Lung (tissue), 17 donors: ENCODE measurements at places on chromosomes 7 and 10. TPM values are rescaled to one million over a fixed set of nuclear protein-coding genes. Genes with fewer than 3 reads are reported as not detected.

DNA sequence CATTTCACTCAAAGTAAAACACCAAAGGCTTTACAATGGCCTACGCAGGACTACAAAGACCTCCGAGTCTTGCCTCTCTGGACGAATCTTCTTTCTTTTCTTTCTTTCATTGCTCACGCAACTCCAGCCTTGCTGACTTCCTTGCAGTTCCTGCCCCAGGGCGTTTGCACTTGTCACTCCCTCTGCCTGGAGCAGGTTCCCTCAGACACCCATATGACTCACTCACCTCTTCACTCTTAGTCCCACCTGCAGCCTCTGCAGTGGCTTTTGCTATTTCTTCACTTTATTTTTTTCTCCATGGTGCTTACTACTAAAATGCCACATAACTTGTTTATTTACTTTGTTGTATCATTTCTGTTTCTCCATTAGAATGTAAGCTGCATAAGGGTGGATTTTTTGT is 33.1 kb downstream of the GHRHR start:
- DNase-seq: no peak

DNA sequence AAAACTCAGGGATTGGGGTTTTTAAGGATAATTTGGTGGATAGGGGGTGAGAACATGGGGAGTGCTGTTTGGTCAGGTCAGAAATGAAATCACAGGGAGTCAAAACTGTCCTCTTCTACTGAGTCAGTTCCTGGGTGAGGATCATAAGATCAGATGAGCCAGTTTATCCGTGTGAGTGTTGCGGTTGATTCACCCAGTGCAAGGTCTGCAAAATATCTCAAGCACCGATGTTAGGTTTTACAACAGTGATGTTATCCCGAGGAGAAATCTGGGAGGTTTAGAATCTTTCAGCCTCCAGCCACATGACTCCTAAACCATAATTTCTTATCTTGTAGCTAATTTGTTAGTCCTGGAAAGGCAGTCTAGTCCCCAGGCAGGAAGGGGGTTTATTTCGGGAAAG is 31.7 kb upstream of the AGR2 start:
- DNase-seq: no peak

- peak; percentile 93 for DNase-seq
Measured at GRCh38 chr7:27921081-27921836, 181.3 kb downstream of the TAX1BP1 start.

GRCh38 chr7:157568770-157569584 is 232.2 kb downstream of the DNAJB6 start:
- peak; percentile 79 for DNase-seq

The SNCG gene
- total RNA-seq: 23.0 TPM
